ENCODE measurements at places on chromosomes 7 and 10.

GRCh38 chr7:15016315-15016667 lies 113.7 kb upstream of the DGKB start:
- DNase-seq: no peak

DNA sequence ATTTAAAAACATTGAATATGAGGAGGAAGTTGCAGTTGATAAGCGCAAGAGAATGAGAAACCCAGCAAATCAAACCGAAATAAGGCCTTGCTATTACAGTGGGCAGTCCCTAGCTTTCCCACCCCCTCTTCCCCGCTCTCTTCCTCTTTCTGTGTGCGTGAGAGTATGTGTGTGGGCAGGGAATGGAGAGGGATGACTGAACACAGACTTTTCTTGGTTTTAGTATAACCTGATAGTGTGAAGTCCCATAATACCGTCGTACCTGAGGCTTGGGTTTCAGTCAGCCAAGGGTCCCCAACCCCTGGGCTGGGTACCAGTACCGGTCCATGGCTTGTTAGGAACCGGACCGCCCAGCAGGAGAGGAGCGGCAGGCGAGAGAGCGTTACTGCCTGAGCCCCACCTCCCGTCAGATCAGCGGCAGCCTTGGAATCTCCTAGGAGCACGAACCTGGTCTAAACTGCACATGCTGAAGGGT lies 255.3 kb downstream of the CELF2 start:
- no peak for DNase-seq

GRCh38 chr10:116765648-116766081 lies 23.3 kb upstream of the HSPA12A start:
- peak; percentile 58 for DNase-seq

DNA sequence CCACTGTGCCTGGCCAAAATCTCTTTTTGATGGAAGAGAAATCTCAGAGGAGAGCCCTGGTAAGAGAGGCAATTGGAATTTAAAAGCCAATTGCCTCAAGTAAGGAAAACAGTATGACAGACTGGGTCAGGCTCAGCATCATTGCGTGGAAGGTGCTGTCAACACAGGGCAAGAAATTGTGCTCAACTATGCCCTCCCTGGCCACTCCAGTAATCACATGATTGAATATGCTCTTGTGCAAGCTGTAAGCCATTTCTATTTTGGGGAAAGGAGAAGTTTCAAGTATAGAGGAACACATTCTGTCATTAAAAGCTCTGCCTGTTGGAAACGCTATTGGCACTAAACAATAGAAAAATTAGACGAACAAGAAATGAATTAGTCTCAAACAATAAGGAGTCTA lies 1127.7 kb downstream of the REEP3 start:
- no peak for DNase-seq

DNA sequence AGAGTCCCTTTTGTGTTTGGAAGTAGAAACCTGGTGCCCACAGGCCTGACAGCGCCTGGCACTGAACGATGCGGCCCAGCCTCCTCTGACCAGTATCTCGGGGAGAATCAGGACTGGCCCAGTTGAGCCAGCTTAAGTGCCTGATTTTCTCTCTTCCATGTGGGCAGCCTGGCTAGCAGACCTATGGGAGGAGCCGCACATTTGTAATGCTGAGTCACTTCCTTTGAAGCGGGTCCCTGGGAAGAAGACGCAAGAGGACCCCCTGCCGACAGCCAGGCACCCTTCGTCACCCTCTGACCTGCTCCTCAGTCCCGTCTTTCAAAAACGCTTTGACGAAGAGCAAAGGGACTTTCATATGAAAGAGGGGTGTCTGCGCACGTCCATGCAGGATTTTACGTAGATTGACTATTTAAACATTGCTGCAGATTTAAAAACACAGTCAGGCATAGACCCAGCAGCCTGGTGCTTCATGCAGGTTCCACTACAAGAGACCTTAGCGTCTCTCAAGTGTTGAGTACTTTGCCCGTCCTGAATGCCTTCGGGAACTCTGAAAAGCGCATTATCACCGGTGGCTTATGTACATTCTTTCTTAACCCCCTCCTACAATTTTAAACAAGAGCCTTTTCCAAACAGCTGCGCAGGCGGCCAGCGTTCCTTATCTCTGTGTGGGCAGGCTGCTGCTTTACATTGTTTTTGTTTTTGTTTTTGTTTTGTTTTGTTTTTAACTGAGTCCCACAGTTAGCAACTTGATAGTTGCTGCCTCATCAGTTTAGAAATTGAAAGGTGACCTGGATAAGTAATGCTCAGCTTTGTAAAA lies 36.5 kb upstream of the AP5Z1 start:
- DNase-seq: no peak

DNA sequence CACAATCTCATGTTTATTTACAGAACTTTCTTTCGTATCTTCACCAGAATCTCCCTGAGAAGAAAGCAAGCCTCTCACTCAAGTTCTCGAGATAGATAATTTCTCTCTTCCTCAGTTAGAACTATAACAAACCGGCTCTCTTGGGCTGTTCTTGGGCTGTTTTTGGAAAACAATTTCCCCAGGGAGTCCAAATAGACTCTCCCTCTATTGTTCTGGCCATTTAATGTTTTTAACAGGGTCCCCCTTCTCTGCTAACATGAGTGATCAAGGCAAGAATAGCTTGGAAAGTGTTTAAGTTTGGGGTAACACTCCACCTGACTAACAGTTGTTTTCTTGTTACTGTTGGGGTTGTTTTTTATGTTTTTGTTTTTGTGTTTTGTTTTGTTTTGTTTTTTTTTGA lies 64.8 kb upstream of the UCN3 start:
- DNase-seq: no peak

DNA sequence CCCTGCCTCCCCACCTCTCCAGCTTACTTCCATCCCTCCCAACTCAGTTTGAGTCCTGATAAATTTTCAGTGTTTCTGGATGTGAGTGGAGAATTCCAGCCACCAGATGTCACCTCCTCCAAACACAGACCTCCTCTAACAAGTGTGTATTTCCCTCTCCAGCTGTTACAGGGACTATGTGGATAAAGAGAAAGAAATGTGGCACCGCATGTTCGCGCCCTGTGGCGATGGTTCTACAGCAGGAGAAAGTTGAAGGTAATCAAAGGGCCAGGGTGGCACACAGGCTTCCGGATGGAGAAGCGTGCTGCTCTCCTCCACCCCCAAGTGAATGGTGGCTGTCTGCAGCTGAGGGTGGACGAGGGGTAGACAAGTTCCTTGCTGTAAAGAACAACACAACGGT lies 14.7 kb downstream of the FKBP6 start:
- no peak for DNase-seq

DNA sequence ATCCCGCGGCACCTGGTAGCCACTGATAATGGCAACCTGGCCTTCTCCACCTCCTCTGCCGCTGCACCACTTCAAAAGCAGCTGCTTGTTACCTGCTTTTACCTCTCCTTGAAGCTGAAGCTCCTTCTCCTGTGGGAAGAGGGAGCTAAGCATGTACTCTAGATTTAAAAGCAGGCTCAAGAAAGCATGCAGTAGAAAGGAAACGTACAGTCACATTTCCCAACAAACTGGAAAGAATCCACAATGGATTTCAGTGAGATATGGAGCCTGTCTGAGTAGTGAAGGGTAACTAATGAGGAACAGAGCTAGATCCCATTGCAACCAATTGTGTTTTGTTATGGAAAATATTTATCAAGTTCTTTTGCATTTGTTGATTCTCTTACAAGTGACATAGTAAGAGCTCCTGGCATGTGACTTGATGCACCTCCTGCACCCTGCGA lies 457.4 kb upstream of the GALNT17 start:
- no peak for DNase-seq

DNA sequence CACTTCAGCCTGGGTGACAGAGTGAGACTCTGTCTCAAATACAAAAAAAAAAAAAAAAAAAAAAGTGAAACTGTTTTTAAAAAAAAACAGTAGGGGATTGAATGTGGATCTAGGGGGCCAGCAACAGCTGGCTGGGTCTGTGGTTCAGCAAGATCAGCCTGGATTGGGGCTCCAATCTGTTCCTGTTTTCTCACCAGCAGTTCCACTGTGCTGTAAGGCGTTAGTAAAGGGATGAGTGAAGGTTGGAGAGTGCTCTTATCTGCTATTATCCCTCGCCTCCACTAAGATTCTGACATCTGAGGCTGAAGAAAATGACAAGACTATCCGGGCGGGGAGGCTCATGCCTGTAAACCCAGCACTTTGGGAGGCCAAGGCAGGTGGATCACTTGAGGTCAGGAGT lies 41.6 kb upstream of the GTF2IRD1 start:
- DNase-seq: no peak

DNA sequence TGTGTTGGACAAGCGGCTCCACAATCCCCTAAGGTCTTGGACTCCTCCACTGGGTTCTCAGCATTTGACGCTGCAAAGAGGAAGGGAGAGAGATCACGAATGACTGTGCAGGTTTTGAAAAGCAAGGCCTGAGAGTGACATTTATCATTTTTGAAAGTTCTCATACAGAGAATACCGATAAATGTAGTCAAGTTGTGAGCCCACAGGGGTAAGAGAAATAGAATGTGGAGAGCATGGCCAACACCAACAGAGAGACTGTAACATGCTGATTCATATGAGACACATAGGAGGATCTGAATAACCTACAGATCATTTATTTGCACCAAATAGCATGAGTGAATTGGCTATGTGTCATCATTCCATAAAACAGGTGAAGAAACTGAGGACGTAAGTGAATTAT lies 230.5 kb upstream of the MBL2 start:
- DNase-seq: no peak

DNA sequence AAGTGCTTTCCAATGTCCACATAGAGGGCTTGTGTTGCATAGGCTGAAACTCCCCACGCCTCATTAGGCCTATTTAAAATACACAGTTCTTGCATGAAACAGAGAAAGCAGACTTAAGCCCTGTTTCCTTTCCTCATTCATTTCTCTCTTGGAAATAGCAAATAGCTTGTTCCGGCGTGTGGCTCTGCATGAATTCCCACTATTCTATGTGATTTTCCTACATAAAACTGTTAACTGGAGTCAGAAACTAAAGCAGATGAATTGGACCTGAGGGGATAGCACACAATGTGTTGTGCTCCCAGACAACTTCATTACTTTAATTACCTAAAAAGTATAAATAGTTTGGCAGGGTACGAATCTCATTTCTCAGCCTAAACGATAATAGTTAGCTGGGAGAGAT lies 981.5 kb downstream of the SORCS1 start:
- no peak for DNase-seq

DNA sequence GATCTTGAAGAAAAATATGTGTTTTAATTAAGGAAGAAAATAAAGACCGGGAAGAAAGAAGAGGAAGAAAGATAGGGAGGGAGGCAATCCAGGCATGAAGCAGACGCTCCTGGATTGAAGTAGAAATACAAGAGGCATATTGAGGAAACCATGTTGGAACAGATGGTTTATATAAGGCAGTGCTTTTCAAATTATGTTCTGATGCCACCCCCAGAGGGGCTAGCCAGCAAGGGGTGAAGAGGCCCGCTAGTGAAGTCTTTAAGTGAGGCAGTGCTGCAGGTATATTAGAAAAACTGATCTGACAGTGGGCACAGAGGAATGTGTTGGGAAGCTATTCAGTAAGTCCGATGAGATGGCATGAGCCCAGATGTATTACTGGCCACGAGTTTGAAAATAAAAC lies 40.1 kb downstream of the REEP3 start:
- no peak for DNase-seq

- peak; percentile 86 for DNase-seq
Measured at GRCh38 chr7:99379043-99379577, 4.6 kb downstream of the ARPC1B start.

DNA sequence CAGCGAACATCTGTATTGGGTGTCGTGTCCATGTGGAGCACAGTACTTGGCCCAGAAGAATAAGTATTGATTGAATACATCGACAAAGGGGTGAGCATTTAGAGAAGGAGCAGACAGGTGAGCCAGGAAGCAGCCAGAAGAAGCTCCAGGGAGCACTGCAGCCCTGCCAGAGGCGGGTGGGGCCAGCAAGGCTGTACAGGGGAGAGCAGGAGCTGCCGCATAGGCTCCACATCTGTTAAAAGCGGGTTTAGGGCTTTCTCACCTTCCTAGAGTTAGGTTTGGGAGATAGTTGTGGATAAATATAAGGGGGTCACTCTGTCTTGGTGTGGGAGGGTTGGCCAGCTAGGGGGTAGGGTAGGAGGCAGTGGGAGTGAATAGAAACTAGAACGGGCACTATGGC lies 1.3 kb upstream of the CPA1 start:
- DNase-seq: no peak

- no peak for DNase-seq
Measured at GRCh38 chr10:98433371-98433770, 13.4 kb downstream of the HPS1 start.

DNA sequence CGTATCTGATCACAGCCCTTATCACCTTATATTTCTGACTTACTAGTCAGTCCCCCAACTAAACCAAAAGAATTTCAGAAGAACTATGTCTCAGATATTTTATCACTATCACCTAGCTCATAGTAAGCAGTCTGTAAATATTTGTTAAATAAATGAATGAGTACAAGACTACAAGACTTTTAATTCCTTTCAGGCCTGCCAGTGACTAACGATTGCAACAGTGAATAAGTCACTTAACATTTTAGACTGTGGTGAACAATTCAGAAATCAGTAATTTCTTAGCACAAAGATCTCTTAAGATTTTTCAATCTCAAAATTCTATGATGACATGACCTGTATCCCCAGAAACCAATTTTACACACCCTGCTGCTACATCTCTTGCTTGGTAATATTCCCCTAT lies 162.2 kb downstream of the IMMP2L start:
- no peak for DNase-seq

DNA sequence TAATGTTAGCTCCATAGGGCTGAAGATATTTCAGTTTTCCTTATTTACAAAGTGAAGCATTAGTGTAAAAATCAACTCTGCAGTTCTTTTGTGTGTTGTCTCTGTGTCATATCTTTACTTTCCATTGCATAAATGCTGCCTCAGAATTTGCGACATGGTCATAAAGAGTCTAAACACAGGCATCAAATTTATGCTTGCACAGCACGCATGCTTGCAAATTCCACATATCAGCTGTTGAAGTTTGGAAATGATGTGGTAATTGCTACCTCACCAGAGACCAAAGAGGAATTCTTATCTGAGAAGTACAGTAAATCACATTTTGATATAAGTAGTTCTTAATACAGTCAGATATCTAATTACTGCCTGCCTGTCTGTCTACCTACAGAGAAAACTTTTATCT lies 348.2 kb upstream of the GRM3 start:
- DNase-seq: no peak

DNA sequence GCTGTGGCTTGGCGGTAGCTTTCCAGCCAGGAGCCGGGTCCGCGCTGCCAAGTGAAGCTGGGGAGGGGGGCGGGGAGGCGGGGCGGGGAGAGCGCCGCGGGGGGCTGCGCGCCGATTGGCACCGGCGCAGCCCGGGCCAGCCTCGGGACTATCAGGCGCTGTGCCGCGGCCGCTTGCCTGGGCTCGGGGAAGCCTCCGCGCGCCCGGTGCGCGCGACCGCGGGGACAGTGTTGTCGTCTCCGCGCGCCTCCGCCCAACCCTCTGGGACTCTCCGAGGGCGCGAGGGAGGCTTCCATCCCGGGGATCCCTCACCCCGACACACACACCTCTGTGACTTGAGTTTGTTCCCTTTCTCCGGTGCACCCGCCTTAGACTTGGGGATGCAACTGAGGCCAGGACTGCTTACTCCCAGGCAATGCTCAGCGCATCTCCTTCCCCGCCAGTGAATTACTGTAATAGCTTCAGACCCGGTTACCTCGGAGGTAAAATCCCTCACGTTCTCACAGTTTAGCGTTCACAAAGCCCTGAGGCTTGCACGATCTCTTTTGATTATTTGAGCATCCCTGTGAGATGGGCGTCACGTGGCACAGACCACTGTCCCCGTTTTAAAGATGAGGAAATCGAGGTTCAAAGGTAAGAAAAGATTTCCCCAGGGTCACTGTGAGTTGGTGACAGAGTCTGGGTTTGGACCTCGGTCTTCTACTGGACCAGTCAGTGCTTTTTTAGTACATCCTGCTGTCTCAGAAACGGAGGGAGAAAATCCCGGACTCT lies at the start of gene NKX1-2:
Gene NKX1-2, minus strand, starts transcription at position 24 of the 771 bp plus-strand sequence. CDS start 92 bp downstream, outside the sequence.
- no peak for DNase-seq

GRCh38 chr7:50806143-50806542 lies 23.4 kb upstream of the GRB10 start:
- no peak for DNase-seq

Measured in cardiac septum (tissue), 1 donor.